Anterior cingulate cortex (tissue), 58 donors: ENCODE measurements at places on chromosomes 1 and 21.

DNA sequence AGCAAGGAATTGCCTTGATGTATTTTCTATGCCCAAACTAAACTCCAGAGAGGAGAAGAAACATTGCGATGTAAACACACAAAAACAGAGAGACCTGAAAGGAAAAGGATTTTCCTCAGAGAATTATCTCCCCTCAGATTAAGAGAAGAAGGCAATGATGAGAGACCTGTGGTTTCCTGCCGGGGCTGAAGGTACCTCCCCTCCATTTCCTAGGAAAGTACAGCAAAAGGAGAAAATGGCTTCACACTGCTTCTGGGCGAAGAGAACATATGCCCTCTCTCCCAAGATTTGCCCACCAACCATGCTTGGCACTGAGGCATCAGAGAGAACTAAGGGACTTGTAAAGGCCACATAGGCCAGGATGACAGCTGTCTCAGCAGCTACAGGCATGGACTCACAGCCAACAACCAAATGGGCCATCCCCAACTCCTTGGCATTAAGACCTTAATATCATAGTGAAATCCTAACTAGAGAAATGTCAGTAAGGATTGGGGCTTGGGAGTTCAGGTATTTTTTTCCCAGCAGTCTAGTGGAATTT lies 523.0 kb downstream of the PTPRC start:
- no peak for DNase-seq

- DNase-seq: no peak
These were observed 13.8 kb downstream of the DSCAM start for GRCh38 chr21:40833184-40833583.

DNA sequence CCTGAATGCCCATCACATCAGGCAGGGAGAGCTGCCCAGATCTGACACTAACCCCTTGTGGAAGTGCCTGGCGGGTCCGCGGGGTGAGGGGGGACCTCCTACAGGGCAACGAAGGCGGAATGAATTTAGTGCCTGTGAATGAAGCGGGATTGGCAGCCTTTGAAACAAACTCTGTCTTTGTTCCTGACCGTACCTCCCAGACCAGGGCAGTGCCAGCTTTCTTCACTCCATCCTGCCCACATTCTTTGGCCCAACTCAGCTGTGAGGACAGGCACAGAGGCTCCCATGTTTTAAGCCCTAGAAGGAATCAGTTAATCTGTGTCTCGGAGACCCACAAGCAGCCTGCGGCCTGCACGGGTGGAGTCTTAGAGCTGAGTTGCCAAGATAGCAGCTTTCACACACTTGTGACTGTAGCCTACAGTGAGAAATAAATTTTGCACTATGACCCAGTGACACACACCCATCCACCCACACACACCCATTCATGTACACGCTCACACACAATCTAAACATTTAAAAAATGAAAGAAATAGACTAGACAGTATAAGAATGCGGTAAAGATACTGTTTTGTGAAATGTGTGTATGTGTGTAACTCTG lies 60.1 kb upstream of the USP24 start:
- DNase-seq: peak; percentile 44

DNA sequence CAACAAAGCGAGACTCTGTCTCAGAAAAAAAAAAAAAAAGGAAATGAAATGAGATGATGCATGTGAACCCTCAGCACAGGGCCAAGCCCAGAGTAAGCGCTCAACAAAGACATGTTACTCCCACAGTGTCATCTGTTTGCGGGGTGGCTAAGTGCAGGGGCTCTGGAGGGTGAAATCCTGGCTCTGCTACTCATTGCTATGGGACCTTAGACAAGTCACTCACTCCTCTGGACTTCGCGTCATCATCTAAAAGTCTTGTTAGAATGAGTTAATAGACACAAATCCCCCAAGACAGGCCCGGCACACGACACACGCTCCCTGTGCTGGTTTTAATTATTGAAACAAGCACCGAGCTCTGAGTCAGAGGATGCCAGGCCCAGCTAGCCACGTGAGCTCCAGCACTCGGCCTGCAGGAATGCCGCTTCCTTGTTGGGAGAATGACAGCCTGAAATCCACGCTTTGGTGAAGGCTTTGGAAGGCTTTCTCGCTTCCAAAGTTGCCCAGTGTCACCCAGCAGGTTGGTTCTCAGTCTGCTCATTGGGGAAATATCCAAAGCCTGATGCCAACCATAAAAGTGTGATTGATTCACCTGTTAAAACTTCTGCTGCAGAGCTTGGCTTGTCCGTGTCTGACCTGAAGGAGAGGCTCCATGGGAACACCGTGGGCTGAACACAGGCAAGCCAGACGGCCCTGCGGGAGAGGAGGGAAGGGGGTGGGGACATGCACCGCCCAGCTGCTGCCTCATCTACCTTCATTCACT lies 36.7 kb upstream of the TARDBP start:
- peak; percentile 36 for DNase-seq

DNA sequence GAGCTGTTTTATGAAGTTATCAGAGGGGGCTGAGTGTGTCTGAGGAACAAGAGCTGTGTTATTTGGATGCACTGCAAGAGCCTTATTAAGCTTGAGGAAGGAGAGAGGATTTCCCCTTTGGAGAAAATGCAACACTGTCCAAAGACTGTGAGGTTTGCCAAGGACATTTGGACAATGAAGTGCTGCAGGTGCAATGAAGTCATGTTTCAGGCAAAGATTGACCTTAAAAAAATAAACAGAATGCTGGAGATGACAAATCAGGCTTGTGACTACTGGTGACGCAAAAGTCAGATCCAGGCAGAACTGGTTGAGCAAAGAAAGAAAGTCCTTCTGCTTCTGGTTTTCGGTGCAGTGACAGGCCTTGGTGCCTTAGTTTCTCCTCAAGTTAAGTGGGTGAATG lies 125.2 kb upstream of the KIAA0040 start:
- DNase-seq: peak; percentile 14

DNA sequence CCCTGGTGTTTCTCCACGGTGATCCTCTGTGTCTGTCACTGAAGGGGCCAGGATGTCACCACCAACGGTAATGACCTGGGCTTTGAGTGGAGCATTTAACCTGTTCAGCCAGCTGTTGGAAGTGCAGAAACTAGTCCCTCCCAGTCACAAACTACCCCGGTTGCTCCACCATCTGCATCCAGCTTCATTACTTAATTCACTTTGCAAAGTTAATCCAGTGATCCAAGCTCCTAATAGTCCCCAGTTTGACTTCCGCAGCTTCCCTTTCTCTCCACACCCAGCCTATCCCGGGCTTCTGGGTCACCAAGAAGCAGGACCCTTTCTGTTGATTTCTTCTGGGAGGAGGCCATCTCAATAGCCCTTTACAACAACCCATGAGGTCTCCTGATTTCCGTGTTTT lies 63.5 kb downstream of the MDM4 start:
- no peak for DNase-seq

GRCh38 chr1:201917362-201918033 lies 28.8 kb downstream of the SHISA4 start:
- DNase-seq: no peak

GRCh38 chr1:21665711-21666575 lies 3.2 kb downstream of the RAP1GAP start:
- no peak for DNase-seq
